ENCODE measurements at places on chromosomes 5 and 9.

- no peak for DNase-seq
Observed at GRCh38 chr5:114327987-114328386, 33.9 kb upstream of the KCNN2 start.

DNA sequence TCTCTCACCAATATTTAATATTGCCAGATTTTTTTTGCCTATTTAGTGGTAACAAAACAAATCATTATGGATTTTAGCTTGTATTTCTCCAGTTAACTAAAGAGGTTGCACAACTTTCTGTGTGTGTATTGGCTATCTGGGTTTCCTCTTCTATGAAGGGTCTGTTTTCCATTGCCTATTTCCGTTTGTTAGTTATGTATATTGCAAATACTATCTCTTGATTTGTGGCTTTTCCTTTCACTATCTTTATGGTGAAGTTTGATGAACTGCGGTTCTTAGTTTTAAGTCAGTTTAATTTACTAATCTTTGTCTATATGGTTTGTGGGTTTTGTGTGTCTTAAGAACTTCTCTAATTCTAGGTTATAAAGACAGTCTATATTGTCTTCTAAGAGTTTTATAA is 136.3 kb downstream of the CEP120 start:
- no peak for DNase-seq

- no peak for DNase-seq
Observed at GRCh38 chr9:4320021-4320420, 20.2 kb upstream of the GLIS3 start.

DNA sequence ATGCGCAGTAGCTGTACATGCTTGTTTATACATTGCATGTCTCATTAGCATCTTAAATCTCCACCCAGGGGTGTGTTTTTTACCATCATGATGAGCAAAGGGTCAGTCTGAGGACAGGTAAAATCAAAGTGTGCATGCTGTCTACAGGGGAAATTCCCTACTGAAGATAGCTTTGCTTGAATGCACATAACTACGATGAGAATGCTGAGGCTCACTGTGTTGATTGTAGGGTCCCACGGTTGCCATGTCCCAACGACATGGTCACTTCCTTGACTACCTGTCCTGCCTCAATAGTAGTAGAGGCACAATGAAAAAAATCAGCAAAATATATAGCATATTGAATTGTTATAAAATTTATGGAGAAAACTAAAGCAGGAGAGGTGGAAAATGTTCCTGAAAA is 95.6 kb upstream of the TUSC1 start:
- no peak for DNase-seq

- no peak for DNase-seq
Observed at GRCh38 chr5:5508391-5508790, 85.9 kb downstream of the ICE1 start.

DNA sequence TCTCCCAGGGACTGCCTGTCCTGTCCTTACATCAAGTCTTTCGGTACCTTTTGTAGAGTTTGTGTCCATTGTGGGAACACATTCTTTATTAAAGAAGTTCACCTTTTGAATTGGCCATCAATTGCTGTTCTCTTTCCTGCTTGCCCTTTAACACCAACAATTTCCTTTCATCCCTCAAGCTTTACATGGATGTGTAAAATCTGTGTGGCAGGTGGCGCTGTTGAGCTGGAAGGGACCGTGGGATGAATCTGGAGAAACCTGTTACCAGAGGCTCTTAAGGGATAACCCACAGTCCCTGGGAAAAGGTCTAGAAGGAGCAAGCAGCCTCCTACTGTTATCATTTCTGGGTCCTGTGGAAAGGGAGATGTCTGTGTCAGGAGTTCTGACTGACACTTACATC is 7.9 kb upstream of the ZFP62 start:
- peak; percentile 91 for DNase-seq

DNA sequence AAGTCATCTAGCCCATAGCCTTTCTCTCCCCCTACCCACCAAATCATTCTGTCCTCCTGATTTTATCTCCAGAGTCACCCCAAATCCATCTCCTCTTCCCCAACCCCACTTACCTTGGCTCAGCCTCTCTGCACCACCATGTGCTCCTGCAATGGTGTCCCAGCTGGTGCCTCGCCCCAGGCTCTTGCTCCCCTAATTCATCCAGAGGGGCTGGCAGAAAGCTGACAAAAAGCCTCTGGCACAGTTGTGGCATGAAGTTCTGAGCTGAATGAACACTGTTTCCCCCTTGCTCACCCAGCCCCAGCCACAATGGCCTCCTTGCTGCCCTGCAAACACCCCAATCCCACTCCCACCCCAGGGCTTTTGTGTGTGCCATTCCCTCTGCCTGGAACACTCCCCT is 10.2 kb downstream of the RETREG1 start:
- no peak for DNase-seq
